ENCODE measurements at places on chromosomes 12 and 14.

GRCh38 chr14:104794099-104794498 is 1.4 kb downstream of the AKT1 start:
- DNase-seq: peak; percentile 84

GRCh38 chr14:64848239-64848638 is 31.5 kb downstream of the SPTB start:
- DNase-seq: no peak

DNA sequence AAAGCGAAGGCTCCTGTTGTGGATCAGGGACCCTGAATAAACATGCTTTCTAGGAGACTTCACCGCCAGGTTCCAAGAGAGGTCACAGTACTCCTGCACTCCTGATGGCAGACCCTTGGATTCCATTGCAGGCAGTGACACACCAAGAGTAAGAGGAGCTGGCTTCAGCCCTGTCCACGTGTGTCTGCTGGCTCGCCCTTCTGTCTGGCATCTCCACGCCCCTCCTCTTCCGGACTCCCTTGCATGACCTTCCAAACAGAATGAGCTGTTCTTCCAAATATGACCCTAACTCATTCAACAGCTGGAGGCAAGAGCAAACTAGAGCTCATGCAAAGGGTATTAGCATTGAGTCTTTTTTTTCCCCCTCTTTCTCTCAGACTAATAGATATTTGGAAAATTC is 233.0 kb upstream of the PLEKHG7 start:
- no peak for DNase-seq

- DNase-seq: peak; percentile 95
These were observed 129.8 kb upstream of the KRR1 start for GRCh38 chr12:75641031-75641780.

DNA sequence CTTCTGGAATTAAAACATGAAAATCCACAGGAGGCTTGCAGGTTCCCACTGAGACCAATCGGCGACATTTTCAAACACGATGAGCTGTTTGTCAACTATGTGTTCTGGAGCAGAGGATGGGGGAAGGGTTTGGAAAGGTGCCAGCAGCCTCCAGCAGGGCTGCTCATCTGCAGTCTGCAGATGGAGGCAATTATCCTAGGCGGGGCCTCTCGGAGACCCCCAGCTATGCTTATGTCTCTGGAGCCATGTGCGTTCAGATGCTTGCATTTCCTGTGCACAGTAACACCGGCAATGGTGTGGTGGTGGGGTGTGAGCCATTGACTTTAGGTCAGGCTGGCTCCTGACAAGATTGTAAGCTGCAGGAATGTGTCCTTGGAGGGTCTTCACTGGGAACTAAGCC is 51.7 kb downstream of the RPH3A start:
- peak; percentile 36 for DNase-seq

DNA sequence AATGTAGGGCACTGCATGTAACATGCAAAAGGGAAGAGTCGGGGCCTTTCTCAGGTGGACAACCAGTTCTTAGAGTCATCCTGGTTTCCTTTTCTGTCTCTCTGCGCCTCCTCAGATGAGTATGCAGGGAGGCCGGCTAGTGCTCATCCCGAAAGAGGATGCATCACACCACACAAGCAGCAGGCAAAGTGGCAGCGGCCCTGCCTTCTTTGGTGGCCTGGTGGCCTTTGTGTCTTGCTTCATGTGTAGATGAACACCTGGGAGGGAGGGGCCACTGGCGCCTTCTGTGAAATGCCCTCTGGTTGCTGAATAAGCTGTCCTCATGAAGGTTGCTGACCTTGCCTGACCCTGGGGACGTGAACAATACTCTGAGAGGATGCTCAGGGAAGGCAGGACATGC is 18.0 kb downstream of the SLC24A4 start:
- DNase-seq: no peak

DNA sequence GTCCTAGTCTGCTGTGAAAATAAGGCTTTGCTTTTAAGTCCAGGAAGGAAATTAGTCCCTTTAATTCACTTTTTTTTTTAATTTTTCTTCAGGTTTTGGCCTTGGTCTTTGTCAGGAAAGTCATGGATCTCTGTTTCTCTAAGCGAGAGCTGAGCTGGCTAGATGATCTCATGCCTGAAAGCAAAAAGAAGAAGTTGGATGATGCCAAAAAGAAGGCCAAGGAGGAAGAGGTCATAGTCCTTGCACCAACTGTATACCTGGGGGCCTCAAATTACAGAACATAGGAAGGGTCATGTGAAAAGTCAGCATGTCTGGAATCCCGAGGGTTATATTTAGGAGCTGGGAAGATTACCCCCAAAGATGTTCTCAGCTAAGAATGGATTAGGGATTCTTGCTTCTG is 72.3 kb downstream of the SLC4A8 start:
- no peak for DNase-seq
